ENCODE measurements at places on chromosomes 16 and 17. TPM values are rescaled to one million over a fixed set of nuclear protein-coding genes. Genes with fewer than 3 reads are reported as not detected.

Gene GALR2
- total RNA-seq, result 5.9 TPM

Gene GALNS
- 20.1 TPM for total RNA-seq

Gene MPRIP
- total RNA-seq, result 179 TPM

Gene GRIN2A
- not detected for total RNA-seq

Gene GEMIN4
- 49.7 TPM for total RNA-seq

Gene LGALS9B
- total RNA-seq, result not detected

Gene SSTR5
- not detected for total RNA-seq

Gene SLC12A3
- total RNA-seq, result not detected

Gene CDH8
- total RNA-seq, result not detected

Gene OSBPL7
- total RNA-seq, result 12.8 TPM

Gene PDE6G
- 2.5 TPM for total RNA-seq

Gene SDR42E2
- total RNA-seq, result not detected

Gene CDYL2
- 17.6 TPM for total RNA-seq

Gene VASN
- not detected for total RNA-seq

Gene VMO1
- total RNA-seq, result 0.30 TPM

Gene NGFR
- total RNA-seq, result 0.21 TPM

Gene EPX
- total RNA-seq, result not detected

Gene INCA1
- total RNA-seq, result 0.28 TPM

Gene SLC35G6
- total RNA-seq, result not detected
